ENCODE measurements at places on chromosomes 2 and 18. TPM values are rescaled to one million over a fixed set of nuclear protein-coding genes. Genes with fewer than 3 reads are reported as not detected.

The TUBA4B gene
- not detected for total RNA-seq

The SP140 gene
- total RNA-seq: 95.1 TPM

The TRAPPC12 gene
- 45.8 TPM for total RNA-seq

The FZD7 gene
- total RNA-seq: 0.43 TPM

The GPN1 gene
- 44.9 TPM for total RNA-seq

DNA sequence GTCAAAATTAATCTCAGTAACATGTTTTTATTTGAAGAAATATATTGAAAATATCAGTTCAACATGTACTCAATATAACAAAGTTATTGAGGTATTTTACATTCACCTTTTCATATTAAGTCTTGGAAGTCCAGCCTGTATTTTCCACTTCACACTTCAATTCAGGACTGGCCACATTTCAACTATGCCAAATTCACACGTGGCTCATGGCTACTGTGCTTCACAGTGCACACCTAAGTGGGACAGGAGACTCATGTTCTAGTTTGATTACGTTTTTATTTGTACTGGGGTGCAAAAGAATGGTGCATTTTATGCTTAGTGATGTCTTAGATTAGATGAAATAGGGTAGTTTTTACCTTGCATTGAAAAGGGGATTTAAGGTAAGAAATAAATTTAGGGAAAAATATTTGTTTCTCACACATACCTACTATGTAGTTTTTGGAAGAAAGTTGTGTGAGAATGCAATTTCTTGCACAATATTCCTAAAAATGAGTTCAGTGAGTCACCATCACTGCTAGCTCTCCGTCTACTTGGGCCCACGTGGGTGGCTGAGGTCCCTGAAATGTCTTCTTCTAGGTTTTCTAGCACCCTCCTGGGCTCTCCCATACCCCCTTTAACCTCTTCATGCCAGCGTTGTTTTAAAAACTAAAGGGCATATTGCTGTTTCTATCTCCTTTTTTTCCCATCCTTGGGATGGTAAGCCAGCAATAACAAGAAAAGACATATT is 87.0 kb downstream of the ST6GAL2 start:
- no peaks in the 10 kb centered on the region for H3K4me1 ChIP-seq
- no peak overlapping the region for H3K27ac ChIP-seq
- H3K36me3 ChIP-seq: no peaks in the 10 kb centered on the region
- DNase-seq: no peak
- no peak overlapping the region for H3K4me3 ChIP-seq
- H3K27me3 ChIP-seq: peaks cover 4% of the 10 kb centered on the region

DNA sequence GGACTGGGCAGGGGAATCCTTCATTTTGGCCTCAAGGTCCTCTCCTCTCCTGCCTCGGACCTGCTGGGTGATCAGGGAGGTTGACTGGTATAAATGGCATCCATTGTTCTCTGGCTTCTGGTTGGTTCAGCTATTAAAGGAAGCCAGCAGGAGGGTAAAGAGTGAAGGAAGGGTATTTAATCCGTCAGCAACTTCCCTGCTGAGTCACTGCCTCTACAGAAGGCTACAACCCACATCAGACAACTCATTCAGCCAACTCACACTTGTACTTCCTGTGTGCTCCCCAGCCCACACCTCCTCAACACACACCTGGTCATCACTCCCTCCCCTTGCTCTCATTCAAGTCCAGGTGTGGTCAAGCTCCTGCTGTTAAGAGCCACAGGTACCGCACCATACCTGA is 68.3 kb upstream of the MRPS9 start:
- H3K4me3 ChIP-seq: no peak overlapping the region
- H3K27me3 ChIP-seq: peaks cover 17% of the 10 kb centered on the region
- no peak overlapping the region for H3K27ac ChIP-seq

DNA sequence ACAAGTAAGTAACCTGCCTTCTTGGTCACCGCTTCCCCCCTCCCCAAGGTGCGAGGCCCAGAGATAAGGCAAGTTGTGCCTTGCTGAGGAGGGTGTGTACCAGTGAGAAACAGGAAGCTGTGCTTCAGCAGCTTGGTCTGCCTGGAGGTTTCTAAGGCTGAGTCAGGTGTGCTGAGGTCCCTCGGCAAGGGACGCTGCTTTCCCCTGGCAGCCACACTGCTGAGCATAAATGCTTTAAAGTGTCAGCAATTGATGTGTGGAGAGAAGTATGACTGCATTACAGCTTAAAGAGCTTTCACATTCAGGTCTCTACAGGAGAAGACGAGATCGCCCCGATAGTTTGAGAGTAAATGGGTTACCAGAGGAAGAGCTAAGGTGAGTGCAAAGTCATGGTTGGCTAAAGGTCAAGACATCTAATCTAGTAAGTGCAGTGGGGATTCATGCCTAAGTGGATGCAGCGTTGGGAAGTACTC is 86.9 kb downstream of the LIMS1 start:
- DNase-seq: peak; percentile 86
- H3K36me3 ChIP-seq: no peaks in the 10 kb centered on the region

GRCh38 chr2:120620025-120620793 is 115.5 kb upstream of the GLI2 start:
- H3K36me3 ChIP-seq: no peaks in the 10 kb centered on the region
- H3K27ac ChIP-seq: no peak overlapping the region
- DNase-seq: no peak
- H3K4me3 ChIP-seq: no peak overlapping the region

DNA sequence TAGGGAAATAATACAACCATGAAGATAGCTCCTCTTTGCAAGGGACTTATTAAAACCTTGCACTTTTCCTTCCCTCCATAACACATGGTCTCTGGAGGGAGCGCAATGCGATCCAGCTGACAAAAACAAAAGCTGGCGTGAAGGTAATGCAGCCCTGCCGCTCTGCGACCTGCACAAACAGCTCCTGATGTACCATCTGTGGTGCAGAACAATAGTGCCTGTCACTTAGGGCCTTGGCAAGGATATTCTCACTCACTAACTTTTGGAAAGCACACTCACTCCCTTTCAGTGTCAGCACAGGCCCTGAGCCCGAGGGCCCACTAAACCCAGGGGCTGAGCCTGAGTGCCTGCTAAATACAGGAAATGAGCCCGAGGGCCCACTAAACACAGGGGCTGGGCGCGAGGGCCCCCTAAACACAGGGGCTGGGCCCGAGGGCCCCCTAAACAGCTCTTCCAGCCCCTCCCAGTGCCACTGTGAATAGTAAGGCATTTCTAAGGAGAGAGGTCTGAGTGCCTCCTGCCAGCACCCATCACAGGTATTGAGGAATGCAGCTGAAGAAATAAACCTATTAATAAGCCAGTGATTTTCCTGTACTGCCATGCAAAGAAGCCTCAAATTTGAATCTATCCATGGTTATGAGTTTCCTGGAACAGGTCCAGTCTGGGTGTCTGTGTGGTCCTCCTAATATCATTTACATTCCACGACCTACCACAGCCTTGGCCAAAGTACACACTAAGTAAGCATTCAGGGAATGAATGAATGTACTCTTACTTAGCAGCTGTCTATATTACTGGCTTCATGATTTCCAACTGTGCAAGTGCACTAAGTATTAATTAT is 9.3 kb downstream of the L3MBTL4 start:
- no peak for DNase-seq
- no peaks in the 10 kb centered on the region for H3K36me3 ChIP-seq
- no peak overlapping the region for H3K4me3 ChIP-seq
- H3K27me3 ChIP-seq: no peaks in the 10 kb centered on the region
- no peak overlapping the region for H3K27ac ChIP-seq

DNA sequence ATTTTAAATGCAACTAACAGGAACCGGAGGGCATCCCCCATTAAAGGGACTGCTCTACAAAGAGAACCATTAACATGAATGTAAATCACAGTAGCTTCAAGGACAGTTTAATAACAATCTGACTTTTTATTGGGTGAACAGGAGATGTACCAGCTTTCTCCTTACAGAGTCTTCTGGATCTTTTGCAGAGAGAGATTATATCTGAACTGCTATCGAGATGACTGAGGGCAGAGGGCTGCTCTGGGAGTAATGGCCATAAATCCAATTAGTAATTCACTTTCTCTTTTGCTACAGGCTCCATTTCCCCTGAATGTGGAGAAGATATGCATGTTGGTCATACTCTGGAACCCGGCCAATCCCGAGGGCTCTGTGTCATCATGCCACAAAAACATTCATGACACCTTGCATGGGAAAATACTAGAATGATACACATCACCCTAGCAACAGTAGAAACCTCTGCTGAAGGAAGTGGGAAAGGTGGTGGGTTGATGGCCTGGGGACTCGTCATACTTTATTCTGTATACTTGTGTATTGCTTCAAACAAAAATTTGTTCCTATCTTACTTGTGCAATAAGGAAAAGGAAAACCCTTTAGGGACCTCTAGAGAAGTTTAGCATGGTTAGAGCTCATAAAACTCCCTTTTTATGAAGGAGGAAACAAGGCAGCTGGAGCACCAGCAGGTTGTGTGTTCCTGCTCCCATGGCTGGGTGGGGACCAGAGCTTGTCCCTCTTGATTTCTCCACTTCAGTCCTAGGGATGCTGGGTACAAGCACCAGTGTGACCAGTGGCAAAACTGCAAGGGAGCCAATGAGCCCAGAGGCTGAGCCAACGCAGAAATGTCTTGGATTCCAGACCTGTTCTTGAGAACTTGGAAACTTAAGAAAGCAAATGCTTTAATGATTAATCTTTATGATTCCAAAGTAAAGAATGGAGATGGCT is 26.0 kb downstream of the CTAGE1 start:
- H3K27ac ChIP-seq: no peak overlapping the region
- no peak for DNase-seq
- no peaks in the 10 kb centered on the region for H3K27me3 ChIP-seq

- no peak for DNase-seq
- H3K36me3 ChIP-seq: peaks cover 1% of the 10 kb centered on the region
- no peak overlapping the region for H3K4me3 ChIP-seq
- H3K4me1 ChIP-seq: peaks cover 8% of the 10 kb centered on the region
- H3K27me3 ChIP-seq: peaks cover 40% of the 10 kb centered on the region
Observed at GRCh38 chr18:34220081-34220815, 4.5 kb downstream of the NOL4 start.

- no peaks in the 10 kb centered on the region for H3K36me3 ChIP-seq
- DNase-seq: no peak
- no peak overlapping the region for H3K4me3 ChIP-seq
- H3K27ac ChIP-seq: no peak overlapping the region
- no peaks in the 10 kb centered on the region for H3K4me1 ChIP-seq
Observed at GRCh38 chr2:133110201-133110600, 440.2 kb upstream of the LYPD1 start.

DNA sequence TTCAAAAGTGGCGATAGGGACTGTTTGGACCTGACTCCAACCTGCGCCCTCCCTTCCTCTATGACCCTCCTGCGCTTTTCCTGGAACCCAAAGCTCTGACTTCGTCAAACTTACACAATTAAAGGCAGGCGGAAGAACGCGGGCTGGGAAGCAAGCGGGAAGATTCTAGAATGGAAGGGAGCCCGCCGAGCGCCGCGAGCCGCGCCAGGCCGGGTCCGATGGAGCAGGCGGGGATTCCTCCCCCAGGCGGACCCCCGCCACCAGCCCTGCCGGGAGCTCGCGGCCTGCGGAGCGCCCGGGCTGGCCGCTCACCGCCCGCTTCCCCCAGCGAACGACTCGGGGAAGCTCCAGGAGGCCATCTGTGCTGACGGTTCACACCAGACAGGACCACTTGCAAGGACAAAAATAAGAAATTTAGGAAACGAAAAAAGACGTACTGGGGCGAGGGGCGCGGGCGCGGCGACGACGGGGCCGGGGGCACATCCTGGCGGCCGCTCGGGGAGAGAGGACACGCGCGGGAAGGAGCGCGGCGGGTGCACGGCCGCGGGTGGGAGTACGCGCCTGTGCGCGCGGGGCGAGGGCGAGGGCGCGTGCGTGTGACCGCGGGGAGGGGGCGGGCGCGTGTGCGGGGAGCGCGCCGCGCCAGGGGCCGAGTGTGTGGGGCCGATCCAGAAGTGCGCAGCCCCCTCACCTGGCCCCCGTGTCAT is 1.1 kb upstream of the SALL3 start:
- peaks cover 58% of the 10 kb centered on the region for H3K27me3 ChIP-seq
- no peak for DNase-seq
- H3K4me1 ChIP-seq: peaks cover 19% of the 10 kb centered on the region
- H3K4me3 ChIP-seq: peak overlapping the region; percentile 18
- no peaks in the 10 kb centered on the region for H3K36me3 ChIP-seq
- H3K27ac ChIP-seq: no peak overlapping the region

GRCh38 chr2:105384216-105384615 is 14.6 kb downstream of the FHL2 start:
- H3K27ac ChIP-seq: no peak overlapping the region
- DNase-seq: no peak
- peaks cover 1% of the 10 kb centered on the region for H3K36me3 ChIP-seq
- H3K4me3 ChIP-seq: no peak overlapping the region

- H3K27ac ChIP-seq: no peak overlapping the region
- H3K4me1 ChIP-seq: no peaks in the 10 kb centered on the region
- no peaks in the 10 kb centered on the region for H3K27me3 ChIP-seq
- peaks cover 64% of the 10 kb centered on the region for H3K36me3 ChIP-seq
- no peak for DNase-seq
- no peak overlapping the region for H3K4me3 ChIP-seq
Observed at GRCh38 chr2:85642725-85643124, 25.3 kb downstream of the SFTPB start.

- no peaks in the 10 kb centered on the region for H3K27me3 ChIP-seq
- H3K36me3 ChIP-seq: no peaks in the 10 kb centered on the region
- H3K4me1 ChIP-seq: peaks cover 2% of the 10 kb centered on the region
- H3K4me3 ChIP-seq: no peak overlapping the region
- no peak overlapping the region for H3K27ac ChIP-seq
Observed at GRCh38 chr2:102159295-102159694, 16.7 kb downstream of the IL1R1 start.

GRCh38 chr18:42564761-42565160 is 550.7 kb downstream of the RIT2 start:
- no peaks in the 10 kb centered on the region for H3K36me3 ChIP-seq
- no peak for DNase-seq
- no peak overlapping the region for H3K27ac ChIP-seq
- no peaks in the 10 kb centered on the region for H3K27me3 ChIP-seq
- H3K4me1 ChIP-seq: no peaks in the 10 kb centered on the region

- H3K27me3 ChIP-seq: no peaks in the 10 kb centered on the region
- no peak for DNase-seq
- H3K4me3 ChIP-seq: no peak overlapping the region
- H3K36me3 ChIP-seq: no peaks in the 10 kb centered on the region
Observed at GRCh38 chr2:50766058-50766457, 265.9 kb downstream of the NRXN1 start.

GRCh38 chr2:31049264-31049663 is 89.0 kb downstream of the GALNT14 start:
- H3K4me1 ChIP-seq: no peaks in the 10 kb centered on the region
- H3K36me3 ChIP-seq: no peaks in the 10 kb centered on the region
- no peak overlapping the region for H3K4me3 ChIP-seq

Measured in activated naive CD4-positive, alpha-beta T cell treated with anti-CD3 and anti-CD28 coated beads for 36 hours (primary cell).